ENCODE measurements at places on chromosomes 5 and 9. TPM values are rescaled to one million over a fixed set of nuclear protein-coding genes. Genes with fewer than 3 reads are reported as not detected.

SPEF2 gene
- 0.17 TPM for total RNA-seq

SEMA6A gene
- total RNA-seq: 355 TPM

DNA sequence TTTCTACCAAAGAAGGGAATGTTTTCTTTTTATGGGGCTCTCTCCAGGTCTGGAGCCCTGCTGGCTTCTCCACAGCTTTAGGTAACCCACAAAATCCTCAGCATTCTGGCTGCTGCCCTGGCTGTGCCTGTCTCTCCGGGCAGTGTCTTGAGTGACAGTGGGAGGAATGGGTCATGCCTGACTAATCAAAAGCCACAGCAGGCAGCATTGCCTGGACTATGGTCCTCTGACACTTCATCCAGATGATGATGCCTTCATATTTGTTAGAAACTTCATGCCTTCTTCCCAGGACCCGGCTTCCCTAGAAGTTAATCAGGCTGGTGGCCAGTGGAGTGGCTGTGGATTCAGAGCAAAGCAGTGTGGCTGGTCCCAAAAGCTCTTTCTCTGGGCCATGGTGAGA lies 32.2 kb upstream of the TGFBI start:
- no peak for DNase-seq

DNA sequence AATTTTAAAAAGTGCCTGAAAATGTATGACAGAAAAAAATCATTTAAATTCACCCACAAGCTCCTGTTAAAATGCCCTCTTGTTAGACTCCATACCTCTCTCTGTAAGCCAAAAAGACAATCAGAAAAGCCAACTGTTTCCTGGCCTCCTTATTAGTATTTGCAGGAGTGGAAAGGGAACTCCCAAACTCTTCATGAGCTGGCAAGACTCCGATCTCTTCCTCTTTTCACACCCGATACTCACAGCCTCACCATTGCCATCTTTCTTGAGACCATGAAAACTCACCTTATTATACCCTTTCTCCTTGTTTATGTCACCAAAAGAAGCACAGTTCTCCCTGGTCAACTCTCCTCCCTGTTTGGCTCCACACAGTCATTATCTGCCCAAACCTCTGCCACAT lies 197.8 kb downstream of the DMAC1 start:
- DNase-seq: no peak

DNA sequence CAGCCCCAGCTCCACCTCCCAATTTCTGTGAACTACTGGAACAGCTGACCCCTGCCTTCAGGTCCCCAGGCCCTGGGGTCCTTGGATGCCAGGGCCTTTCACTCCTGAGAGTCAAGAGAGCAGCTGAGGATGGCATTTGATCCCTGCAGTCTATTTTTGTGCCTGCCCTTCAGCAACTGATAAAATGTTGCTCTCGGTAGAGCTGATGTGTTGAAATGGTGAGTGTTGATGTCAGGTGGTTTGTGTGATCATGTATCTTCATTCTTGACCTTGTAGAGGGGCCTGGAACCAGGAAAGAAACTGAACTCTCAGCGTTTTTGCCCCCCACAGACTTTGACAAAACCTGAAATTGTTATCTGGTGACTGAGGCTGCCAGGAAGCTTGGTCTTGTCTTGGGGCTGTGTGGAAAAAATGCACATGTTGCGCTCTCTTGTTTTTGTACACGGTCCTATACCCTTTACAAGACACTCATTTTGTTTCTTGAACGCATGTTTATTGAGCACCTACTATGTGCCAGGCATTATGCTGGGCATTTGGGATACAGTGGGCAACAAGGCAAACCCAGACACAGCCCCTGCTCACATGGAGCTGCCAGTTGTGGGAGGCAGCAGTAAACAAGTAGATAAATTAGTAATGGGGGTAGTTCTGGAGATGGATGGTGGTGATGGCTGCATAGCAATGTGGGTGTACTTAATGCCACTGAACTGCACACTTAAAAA lies 78.3 kb downstream of the PPARGC1B start:
- no peak for DNase-seq

DNA sequence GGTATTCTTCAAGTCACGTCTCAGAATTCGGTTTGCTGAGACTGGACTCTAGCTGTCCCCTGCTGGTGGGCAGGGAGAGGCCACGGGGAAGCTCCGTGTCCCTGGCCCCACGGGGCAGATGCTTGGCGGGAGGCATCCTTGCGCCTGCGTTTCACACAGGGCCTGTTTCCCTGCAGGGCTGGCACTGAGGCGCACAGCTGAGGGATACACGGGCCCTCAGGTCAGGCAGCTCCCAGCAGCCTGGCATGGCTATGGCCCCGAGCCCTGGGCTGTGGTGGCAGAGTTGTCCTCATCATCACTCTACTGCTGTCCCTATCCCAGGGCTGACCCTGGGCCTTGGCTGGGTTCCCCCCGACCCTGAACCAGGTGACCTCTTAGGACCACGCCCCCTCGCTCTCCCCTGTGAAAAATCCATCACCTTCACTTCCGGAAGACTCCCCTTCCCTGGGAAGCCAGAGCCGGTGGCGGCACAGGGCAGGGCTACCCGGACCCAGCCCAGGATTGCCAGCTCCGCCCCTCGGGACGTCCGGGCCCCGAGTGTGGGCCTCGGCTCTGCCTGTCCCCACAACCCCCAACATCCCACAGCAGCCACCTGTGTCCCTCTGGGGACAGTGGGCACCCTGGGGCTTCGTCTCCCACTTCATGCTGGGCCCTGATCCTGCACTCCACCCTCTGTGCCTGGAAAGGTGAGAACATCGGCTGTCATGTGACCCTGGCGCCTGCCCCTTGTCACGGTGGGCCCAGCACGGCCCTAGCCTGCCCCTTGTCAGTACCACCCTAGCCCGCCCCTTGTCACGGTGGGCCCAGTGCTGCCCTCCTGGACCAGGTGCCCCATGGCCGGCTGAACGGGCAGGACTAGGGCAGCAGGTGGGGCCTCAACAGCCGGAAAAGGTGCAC lies 5.0 kb downstream of the DPP7 start:
- DNase-seq: no peak

DNA sequence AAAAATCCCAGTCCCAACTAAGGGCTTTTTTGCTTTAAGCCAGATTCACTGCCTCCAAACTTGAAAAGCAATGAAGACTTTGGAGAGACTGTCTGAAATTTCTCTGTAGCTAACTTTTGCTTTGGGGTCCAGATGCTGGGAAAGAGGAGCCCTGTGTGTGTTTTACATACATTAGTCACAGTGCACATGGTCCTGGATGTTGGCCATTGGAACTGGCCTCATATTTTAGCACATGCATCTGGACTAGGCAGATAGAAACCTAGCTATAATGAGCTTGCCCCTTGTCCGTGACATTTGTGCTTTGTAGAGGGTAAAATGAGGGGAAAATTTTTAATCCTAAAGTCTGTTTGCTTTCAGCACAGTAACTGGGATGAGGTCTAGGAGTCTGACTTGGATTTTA lies 421.7 kb downstream of the CDK5RAP2 start:
- DNase-seq: no peak

DNA sequence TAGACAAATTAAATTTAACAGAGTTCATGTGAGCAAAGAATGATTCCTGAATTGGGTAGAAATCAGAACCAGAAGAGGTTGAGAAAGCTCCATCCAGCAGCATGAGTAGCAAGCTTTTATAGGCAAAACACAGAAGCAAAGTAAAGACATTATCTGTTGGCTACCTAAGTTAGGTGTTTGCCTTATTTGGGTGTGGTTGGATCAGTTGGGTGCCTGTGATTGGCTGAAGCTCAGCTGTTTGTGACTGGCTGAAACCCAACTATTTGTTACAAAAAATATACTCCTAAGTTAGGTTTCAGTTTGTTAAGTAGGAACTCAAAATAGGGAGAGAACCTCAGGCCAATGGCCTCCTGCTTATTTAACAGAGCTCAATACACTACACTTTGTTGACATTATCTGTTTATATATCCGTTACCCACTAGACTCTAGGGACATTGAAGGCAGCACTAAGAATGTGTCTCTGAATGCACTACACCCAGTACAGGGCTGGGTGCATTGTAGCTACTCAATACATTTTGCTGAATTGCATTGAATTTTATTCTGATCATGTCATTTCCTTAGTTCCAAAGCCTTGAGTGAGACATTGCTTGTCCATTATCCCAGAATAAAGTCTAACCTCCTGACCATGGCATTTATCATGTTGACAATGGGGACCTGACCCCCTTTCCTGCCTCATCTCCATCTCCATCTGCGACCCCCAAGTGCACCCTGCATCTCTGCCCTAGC lies 98.7 kb downstream of the CCDC192 start:
- no peak for DNase-seq

CDH9 gene
- total RNA-seq: 0.31 TPM

DNA sequence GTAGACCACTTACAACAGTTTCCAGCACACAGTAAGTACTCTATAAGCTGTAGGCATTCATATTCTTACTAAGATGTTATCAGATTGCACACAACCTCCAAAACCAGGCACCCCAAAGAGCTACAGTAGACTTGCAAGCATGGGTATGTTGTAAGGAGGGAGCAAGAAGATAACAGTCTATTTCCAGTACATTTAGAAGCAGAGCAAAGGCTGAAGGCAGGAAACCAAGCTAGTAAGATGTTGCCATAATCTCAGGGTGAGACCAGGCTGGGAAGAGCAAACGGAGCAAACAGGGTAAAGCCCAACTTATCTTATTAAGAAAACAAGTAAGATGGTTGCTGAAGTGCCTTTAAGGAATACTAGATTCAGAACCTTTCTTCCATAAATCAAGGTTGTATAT lies 161.1 kb downstream of the GLIS3 start:
- DNase-seq: no peak

- no peak for DNase-seq
Observed at GRCh38 chr9:122180633-122181032, 20.9 kb downstream of the MORN5 start.

DNA sequence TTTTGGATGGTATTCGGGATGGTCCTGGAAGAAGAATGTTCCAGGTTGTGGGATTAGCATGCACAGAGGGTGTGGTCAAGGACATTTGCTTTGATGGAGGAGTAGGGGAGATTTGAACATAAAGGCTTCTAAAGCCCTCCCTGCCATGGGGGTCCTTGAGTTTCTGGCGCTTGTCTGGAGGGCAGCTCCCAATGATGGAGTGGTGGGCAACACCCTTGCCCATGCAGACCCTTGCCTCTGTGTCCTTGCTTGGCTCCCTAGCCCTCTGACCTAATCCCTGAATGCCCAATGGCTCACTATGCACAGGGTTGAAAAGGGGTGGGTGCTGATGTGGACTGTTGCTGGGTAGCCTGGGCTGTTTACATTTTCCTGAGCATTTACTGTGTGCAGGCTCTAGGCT lies 66.6 kb downstream of the RALGPS1 start:
- DNase-seq: no peak

PTPRD gene
- 58.0 TPM for total RNA-seq

- DNase-seq: no peak
Observed at GRCh38 chr9:31536471-31536870, 848.0 kb upstream of the ACO1 start.

TAF11L5 gene
- total RNA-seq: not detected

SPINK7 gene
- total RNA-seq: not detected

DNA sequence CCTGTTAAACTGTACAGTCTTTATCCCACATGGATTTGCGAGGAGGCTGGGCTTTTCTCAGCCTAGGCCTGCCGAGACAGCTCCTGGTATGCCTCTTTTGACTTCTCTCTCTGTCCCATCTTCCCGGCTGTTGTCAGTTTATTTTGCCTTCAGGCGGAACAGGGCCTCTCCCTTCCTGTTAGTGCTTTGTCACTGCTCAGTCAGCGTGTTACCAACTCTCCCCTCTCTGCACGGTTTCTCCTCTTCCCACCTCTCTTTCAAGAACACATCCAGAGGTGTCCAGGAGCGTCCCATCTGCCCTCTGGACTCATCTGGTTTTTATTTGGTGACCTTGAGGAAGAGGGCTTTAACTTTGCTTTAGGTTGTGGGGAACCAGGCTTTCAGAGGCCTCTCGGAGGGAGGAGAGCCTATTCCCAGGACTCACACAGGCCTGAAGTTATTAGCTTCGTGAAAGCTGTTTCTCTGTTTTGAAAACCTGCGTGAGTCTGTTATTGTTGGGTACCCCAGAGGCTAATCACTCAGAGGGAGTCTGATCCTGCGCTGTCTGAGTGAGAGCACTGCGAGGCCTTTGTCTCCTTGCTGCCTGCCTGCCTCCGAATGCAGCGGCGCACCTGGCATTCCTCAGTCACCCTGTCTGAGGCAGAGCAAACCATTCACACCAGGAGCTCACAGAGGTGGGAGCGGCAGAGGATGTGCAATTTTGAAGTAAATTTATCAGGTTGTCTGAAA lies 234.4 kb upstream of the MPDZ start:
- peak; percentile 69 for DNase-seq

GRCh38 chr5:33894566-33894965 lies 2.8 kb upstream of the ADAMTS12 start:
- DNase-seq: no peak

GRCh38 chr5:141835928-141836670 lies 42.1 kb downstream of the PCDH1 start:
- peak; percentile 68 for DNase-seq

FST gene
- total RNA-seq: 8.0 TPM

NXNL2 gene
- 4.3 TPM for total RNA-seq

NADK2 gene
- total RNA-seq: 11.8 TPM

- DNase-seq: peak; percentile 66
Observed at GRCh38 chr9:92147030-92147851, 32.0 kb upstream of the SPTLC1 start.

GRCh38 chr9:137496601-137497375 lies 37.7 kb upstream of the NSMF start:
- no peak for DNase-seq

ANAPC2 gene
- total RNA-seq: 41.5 TPM

DNA sequence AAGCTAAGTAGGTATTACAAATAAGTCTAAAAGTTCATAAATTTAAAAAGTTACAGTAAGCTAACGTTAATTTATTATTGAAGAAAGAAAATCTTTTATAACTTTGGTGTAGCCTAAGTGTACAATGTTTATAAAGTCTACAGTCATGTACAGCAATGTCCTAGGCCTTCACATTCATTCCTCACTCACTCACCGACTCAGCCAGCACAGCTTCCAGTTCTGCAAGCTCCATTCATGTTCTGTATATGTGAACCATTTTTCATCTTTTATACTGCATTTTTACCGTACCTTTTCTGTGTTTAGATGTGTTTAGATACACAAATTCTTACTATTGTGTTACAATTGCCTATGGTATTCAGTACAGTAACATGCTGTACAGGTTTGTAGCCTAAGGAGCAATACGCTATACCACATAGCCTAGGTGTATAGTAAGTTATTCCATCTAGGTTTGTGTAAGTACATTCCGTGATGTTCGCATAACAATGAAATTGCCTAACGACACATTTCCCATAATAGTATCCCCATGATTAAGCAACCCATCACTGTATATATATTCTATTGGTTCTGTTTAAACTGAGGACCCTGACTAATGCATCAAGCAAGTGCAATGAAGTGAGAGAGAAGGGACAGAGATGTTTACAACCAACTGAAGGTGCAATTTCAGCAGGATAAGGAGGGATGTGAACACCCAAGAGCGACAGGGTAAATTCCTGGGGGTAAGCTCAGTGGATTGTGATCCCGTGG lies 88.9 kb upstream of the TRIO start:
- DNase-seq: no peak

SLC22A4 gene
- 0.78 TPM for total RNA-seq
